Natural killer cell treated with Interleukin-12 subunit alpha and Interleukin-12 subunit beta and Interleukin-15 and Interleukin-18, amount 100 ng/mL, for 72 hours (primary cell): ENCODE measurements at places on chromosomes 4 and X.

- DNase-seq = no peak
Measured at GRCh38 chr4:156497486-156497885, 474.1 kb downstream of the PDGFC start.

DNA sequence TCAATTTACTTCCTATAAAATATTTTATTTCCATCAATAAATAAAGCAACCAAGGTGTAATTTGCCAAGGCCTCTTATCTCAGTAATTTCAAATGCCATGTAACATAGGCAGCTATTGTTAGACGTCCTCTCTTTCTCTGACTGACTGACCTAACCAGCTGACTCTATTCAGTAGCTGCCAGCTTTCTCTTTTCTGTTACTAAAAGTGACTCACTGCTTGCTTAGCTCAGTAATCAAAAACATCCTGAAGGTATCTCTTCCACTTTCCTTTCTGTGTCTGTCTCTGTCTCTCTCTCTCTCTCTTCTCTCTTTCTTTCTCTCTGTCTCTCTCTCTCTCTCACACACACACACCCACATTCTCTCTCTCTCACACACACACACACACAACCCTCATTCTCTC is 134.2 kb downstream of the SPOCK3 start:
- no peak for DNase-seq

DNA sequence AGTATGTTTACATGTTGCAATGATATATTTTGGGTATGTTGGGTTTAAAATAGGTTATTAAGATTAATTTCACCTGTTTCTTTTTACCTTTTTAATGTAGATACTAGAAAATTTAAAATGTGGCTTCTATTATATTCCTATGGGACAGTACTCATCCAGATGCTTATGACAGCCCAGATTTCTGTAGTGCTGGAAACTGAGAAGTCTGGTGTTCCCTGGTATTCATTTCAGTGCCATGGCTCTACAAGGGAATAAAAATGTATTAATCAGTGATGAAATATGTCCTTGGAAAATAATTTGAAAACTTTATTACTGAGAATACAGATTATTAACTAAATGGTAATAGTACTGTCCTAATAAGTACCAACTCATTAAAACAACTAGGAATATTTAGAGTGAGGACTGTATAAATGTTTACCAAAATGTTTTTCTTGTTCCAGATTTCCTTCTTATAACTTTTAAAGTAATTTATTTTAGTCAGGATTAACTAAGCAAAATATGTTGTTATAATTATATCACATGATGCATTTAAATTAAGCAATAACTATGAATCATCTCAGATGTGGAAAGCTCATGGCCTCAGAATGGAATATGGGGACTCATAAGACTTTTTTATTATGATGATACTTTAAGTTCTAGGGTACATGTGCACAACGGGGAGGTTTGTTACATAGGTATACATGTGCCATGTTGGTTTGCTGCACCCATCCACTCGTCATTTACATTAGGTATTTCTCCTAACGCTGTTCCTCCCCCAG is 25.3 kb downstream of the ARHGAP24 start:
- no peak for DNase-seq

GRCh38 chrX:2487366-2487765 is 13.4 kb downstream of the DHRSX start:
- DNase-seq = no peak

GRCh38 chrX:23524467-23524866 is 142.8 kb upstream of the PRDX4 start:
- DNase-seq = no peak

DNA sequence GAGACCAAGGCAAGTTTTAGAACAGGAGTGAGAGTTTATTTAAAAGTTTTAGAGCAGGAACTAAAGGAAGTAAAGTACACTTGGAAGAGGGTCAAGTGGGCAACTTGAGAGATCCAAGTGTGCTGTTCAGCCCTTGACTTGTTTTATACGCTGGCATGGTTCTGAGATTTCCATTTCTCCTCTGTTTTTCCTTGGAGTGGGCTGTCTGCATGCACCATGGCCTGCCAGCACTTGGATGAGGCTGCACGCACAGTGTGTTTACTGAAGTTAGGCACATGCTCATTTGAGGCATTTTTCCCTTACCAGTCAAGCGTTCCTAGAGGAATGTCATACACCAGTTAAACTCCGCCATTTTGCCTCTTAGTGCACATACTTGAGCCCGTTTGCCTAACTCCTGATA is 8.7 kb upstream of the ZNF674 start:
- DNase-seq = no peak

GRCh38 chrX:149069899-149070298 is 435.2 kb downstream of the IDS start:
- DNase-seq = no peak

- no peak for DNase-seq
Measured at GRCh38 chrX:40854242-40854641, 118.9 kb upstream of the MED14 start.

- no peak for DNase-seq
Measured at GRCh38 chrX:132330156-132330729, 111.0 kb upstream of the RAP2C start.

DNA sequence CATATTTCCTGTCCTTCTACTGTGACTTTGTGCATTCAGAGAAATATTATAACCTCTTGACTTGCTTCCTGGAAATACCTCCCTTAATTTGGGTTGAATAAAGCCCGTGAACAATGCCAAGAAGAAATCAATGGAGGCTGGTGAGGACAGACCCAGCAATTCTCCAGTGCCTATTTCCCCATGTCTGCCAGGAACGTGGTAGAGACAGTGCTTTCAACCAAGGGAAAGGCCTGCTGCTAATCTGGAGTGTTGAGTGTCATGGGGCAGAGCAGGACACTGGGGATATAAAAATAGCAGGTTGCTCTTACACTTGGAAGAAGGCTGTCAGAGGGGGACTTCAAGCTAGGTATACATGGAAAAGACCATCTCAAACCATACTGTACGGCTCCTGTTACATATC is 19.9 kb downstream of the TSC22D3 start:
- peak; percentile 32 for DNase-seq

GRCh38 chrX:3674881-3675280 is 38.6 kb downstream of the PRKX start:
- no peak for DNase-seq

DNA sequence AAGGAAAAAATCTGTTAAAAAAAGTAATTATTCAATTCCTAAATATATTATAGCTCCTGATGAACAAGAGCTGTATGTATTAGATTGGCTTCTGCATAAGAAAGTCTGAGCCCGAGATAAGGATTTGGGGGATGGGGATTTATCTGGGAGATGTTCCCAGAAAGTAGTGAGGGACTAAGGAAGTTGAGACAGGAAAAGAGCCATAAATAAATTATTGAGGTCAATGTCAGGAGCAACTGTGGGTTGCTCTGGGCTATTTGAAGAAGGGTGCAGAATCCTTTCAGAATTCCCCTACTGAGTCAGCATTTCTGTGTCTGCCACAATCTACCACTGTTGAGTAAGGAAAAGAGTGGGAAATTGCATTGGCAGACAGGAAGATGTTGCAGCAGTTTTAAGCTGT is 3.1 kb upstream of the TDO2 start:
- no peak for DNase-seq

DNA sequence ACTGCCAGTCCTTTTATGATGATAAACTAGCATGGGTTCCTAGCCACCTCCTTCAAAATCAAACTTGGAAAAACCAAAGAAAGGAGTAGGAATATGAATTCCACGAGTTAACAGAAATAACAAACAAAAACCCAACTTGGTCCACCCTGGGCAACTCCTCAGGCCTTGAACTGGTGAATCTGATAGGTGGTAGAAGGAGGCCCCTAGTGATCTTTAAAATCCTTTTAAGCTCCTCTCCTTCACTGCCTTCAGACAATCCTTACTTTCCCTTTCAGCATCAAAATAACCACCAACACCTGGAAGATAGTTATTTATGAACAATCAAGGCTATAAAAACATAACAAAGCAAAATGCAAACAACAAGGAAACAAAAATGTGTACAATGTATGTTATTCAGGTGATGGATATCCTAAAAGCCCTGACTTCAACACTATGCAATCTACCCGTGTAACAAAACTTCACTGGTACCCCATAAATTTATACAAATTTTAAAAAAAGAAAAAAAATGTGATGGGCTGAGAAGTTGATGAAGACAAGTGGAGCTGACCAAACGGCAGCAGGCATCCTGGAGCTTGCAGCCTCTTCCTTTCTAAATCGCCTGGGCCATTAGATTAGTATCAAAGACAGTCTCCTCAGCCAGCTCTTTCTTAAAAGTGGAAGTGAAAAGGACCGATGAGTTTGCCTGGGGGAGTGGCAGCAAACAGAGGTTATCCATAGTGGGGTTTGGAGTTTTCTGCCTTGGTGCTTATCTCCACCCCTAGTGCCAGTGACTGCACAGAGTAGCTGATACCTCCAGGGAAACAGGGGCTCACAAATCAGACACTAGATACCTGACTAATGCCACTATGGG is 179.6 kb downstream of the TMA16 start:
- DNase-seq = no peak

GRCh38 chrX:48940404-48940955 is 16.9 kb downstream of the OTUD5 start:
- DNase-seq = peak; percentile 71

- no peak for DNase-seq
Measured at GRCh38 chr4:56445699-56446098, 9.6 kb downstream of the PAICS start.

DNA sequence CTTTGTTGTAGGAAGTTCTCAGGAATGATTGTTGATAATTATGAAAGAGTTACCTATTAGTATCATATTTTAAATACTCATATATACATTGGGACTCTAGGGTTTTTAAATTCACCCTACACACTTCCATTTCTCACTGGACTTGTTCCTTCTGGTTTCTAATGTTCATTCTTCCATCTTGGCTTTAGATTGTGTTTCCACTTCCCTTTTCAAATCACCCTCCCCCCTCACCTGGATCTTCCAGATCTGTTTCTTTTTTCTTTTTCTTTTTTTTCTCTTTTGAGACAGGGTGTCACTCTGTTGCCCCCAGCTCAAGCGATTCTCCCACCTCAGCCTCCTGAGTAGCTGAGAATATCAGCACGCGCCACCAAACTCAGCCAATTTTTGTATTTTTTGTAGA is 6.7 kb upstream of the KIT start:
- DNase-seq = no peak

DNA sequence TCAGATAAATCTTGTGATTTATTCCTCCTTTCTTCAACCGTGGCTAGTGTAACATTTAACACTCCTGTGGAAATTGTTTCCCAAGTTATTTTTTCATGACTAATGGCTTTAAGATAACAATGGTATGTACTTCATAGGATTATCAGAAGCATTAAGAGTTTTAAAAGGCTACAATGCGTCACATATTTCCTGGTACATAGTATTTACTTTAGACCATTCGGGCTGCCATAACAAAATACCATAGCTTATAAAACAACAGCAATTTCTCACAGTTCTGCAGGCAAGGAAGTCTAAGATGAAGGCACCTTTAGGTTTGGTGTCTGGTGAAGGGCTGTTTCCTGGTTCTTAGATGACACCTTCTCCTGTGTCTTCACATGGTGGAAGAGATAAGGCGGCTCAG is 158.6 kb downstream of the PAPSS1 start:
- DNase-seq = no peak

- DNase-seq = no peak
Measured at GRCh38 chrX:72026341-72027023, 105.2 kb downstream of the RTL5 start.

- DNase-seq = no peak
Measured at GRCh38 chr4:4271912-4272311, 18.0 kb downstream of the LYAR start.

DNA sequence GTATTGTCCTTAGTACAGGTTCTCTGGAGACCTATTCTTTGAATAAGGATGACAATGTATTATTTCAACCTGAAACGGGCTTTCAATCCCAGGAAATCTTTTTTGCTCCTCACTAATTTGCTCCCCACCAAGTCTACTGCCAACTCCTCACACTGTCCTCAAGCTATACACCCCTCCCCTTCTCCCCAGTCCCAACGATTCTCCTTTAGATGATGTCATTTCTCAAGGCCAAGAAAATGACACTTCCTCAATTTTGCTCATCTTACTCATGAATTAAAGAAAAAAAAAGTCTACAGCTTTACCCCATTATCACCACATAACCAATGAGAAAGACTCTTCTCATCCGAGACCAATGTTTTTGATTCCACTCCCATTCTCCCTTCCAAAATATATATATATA is 20.6 kb downstream of the AP1S2 start:
- no peak for DNase-seq

DNA sequence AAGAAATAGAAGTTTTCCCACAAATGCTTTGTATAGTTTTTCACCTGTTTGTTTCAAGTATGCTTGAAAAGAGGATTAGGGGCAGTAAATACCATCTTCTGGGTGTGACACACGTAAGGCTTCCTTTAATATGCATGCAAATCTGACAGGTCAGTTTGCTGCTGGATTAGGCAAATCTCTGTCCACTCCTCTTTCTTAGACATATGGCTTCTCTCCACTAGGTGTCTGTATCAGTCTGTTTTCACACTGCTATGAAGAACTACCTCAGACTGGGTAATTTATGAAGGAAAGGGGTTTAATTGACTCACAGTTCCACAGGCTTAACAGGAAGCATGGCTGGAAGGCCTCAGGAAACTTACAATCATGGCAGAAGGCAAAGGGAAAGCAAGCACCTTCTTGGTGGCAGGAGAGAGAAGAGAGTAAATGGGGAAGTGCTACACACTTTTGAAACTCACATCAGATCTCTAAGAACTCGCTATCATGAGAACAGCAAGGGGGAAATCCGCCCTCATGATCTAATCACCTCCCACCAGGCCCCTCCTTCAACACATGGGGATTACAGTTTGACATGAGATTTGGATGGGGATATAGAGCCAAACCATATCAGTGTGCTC is 66.9 kb downstream of the TAB3 start:
- no peak for DNase-seq

- DNase-seq = no peak
Measured at GRCh38 chr4:106019771-106020170, 124.5 kb downstream of the NPNT start.

- DNase-seq = no peak
Measured at GRCh38 chrX:71227370-71228062, 4.5 kb downstream of the GJB1 start.

DNA sequence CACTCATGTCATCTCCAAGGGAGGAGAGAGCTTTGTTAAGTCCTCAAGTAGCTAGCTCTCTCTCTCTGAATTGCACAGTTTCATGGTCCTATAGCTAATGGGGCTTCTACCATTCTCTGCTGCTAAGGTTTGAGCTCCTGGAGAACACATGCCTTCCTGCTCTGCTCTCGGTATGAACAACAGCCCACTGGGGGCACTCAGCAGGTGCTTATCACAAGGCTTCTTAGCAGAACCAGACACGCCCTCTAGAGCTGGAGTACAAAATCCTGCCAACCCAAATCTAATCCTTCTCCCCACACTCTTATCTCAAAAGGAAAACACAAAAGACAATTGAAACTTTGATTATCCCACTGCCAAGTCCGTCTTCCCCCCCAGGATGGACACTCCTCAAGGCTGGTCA is 176.5 kb downstream of the HS3ST1 start:
- DNase-seq = no peak

GRCh38 chrX:153968255-153968654 is 3.4 kb downstream of the HCFC1 start:
- no peak for DNase-seq

- peak; percentile 67 for DNase-seq
Measured at GRCh38 chr4:153450544-153450917, 15.6 kb upstream of the TMEM131L start.
